ENCODE measurements at places on chromosomes 2 and 18.
A peak's percentile ranks its signal among the peaks of the same experiment; 100 is the strongest.

DNA sequence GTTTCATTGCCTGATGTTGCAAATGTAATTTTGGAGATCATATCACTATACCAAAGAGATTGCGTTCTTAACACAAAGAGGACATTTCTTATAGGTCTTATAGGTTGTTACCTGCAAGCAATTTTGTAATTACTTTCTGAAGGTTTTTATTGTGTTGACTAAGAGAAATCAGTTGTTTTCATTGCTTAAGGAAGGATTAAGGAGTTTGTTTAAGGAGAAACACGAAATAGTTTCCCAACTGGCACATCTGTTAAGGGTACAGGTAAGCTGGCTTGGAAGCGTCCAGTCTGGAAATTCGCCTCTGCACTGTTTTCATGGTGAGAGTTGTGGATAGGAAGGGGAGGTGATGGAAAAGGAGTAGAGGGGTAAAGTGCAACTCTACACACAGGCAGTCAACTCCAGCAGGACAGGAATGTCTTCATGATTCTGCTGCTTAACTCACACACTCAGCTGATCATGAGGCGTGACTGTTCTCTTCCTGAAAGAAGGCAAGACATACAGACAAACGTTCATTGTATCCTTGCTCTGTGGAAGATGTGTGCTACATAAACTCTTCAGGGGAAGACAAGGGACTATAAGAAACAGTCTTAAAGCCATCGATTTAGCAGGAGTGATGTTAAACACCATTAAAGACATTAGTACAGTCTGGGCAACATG, 61.4 kb upstream of the ACSL3 start:
- DNase-seq, result no peak

GRCh38 chr2:238994876-238995275, 147.0 kb downstream of the TWIST2 start:
- DNase-seq, result no peak

DNA sequence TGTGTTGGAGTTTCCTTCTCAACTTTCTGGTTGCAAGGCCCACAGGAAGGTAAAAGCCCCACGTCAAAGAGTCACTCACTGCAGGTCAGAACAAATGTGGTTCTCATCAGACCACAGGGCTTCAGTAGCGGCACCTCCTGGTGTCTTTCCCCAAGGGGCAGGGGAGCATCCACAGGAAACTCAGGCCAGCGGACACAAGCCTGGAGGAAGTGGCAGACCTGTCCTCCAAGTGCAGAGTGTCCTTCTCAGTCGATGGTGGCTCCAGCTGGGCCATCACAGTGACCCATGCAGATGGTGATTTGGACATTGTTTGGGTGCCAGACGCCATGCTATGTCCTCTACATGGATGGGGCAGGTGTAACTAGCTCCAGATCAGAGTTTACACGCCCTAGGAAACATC, 84.9 kb downstream of the ACKR3 start:
- no peak for DNase-seq

DNA sequence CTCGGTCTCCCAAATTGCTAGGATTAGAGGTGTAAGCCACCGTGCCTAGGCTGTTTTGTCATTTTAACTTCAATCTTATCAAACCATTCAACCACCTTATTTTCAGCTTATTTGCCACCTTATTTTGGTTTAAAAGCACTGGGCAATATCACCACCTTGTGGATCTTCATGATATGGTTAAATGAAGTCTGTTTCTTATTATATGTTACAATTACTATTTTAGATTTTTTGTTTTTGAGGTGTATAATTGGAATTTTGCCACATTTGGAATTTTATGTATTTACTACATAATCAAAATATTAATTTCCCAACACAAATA, 43.8 kb upstream of the SCN9A start:
- DNase-seq, result no peak

DNA sequence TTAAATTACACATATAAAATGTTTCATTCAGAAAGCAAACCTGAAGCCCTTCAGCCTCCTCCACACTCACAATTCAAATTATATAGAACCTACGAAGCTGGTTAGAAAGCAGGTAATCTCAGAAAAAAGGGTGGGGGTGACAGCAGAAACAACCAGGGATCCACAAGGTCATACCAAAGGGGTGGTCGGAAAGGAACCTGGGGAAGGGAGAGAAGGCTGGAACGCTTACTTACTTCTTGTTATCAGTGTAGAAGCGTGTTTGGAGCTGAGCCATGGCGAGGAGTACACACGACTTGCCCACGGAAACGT, 316 bp downstream of the WDR12 start:
- DNase-seq, result no peak

DNA sequence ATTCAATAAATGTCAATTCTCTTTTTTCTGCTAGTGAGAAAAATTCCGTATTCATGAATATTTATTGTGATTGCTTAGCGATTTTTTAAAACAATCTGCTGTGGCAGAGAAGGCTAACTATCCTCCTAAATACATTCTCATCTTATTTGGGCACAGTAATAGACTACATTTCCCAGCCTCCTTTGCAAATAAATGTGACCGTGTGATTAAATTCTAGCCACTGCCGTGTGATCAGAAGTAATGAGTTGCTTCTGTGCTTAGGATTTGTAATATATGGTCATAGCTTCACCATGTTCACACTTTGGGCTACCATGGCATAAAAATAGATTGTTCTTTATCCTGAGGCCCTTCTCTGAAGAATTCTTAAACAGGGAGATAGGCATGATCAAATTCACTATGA, 179.6 kb downstream of the FAM124B start:
- no peak for DNase-seq

- no peak for DNase-seq
Observed at GRCh38 chr18:57542126-57542525, 44.4 kb downstream of the FECH start.

GRCh38 chr2:180597179-180597578, 383.2 kb upstream of the UBE2E3 start:
- DNase-seq, result no peak

DNA sequence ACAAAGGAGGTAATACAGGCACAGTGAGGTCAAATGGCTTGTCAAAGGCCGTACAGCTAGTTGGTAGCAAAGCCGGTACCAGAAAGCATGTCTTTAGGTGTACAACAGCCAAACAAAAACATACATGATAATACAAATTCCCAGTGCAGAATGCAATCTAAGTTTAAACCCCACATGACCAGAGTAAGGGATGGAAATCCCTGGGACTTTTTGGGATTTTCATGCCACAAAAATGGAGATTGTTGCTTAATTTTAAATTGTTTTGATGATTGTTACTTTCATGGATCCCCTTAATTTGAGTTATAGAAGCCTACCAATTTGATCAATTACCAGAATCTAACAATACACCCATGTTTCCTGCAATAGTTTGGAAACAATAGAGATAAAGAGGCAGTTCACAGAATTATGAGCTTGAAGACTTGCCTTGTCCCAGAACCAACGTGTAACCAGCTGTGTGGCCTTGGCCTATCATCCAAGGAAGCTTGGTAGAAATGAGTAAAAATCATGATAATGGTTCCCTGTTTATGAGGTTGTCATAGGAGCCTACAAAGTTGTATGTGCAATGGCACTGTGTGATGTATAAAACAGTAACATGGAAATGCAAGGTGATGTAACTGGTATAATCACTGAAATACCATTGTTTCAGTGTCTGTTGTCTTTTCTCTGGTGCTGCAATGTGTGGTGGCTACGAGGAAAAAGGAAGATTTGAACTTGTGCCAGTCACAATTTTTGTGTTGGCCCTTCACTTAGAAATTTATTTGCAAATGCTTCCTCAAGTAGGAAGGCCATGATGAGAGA, 85.3 kb downstream of the ZEB2 start:
- no peak for DNase-seq

DNA sequence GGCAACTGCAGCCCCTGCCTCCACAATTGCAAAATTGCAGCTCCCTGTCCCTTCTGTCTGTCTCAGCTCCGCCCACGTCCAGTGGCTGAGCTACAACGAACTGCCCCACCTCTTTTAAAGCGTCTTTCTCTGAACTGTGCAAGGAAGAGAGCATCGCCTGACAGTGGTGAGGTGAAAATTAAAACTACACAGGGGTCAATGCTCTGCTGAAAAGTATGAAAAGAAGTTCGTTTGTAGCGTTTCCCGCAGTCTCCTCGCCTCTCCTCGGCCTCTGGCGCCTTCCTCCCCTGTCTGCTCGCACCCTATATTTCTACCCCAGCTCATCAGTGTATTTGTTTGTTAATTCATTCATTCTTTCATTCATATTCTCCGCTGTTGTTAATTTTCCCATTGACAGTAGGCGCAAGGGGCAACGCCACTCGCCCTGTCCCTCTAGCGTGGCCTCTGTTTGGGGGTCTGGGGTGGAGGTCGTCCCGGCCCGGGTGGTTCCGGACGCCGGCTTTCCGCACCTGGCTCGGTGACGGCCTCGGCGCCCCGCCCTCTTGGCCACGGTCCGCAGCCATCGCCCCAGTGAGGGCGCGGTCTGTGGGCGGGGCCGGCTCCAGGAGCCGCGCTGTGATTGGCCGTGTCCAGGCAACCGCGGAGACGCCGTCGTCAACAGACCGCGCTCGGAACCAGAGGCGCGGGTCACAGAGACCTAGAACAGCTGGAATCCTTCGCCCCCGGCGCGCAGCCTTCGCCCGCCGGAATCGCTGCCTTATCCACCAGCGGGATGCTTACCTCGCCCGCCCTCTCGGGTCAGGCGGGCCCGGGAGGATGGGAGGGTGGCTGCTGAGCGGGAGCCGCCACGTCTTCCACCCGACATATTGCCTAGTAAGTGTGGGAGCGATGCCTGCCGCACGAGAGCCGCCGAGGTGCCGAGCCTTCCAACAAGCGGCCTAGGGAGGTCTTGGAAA, at the start of gene VWA3B:
VWA3B (plus strand) TSS at position 677 of the 956 bp plus-strand sequence. CDS start 5,926 bp downstream, outside the sequence.
- peak; percentile 13 for DNase-seq

All from amygdala (tissue), 56 donors.